Right kidney (tissue), 9 donors: ENCODE measurements at places on chromosomes 12 and 14.

DNA sequence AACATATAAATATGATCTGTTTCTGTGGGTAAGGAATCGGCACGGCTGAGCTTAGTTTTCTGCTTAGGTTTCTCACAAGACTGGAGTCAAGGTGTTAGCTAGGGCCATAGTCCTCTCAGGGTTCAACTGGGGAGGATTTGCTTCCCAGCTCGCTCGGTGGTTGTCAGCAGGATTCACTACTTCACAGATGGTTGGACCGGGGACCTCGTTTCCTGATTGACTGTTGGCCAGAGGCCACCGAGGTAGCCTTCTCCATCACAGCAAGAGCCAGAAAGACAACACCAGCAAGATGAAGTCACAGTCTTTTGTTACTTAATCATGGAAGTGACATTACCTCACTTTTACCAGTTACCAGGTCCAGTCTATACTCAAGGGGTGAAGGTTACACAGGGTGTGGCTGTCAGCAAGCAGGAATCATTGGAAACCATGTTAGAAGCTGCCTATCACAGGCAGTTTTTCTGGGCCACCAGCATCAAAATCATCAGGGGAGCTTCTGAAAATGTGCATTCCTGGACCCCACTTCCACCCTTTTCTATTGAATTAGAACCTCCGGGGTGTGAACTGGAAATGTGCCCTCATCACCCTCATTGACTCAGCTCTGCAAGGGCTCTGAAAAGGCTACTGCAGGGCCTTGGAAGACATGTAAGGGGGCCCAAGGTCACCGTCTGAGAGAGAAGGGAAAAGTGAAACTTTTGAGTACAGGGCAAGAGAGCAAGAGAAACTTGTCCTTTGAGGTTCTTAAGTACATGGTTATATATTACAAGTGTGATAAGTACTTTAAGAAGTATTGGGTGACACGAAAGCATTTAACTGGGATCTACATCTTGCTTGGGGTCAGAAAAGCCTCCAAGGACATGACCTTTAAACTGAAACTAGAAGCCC, 10.9 kb downstream of the COPS7A start:
- DNase-seq: no peak

DNA sequence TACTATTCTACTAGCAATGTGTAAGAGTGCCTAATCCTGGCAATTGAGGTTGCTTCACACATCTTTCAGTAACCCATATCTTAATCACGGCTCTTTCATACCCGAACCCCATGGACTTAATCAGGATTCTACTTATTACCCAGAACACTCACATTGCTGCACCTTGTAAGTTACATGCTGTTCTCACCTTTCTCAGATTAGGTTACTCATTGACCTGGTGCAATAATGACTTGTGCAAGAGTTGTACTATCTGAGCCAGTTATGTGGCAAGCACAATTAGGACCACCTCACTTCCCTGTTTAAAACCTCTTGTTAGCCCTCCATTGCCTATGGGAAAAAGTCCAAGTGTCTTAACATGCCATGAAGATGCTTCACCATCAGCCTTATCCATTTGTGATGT, 306.7 kb upstream of the E2F7 start:
- DNase-seq: no peak

GRCh38 chr14:63788011-63788933, 60.4 kb upstream of the SGPP1 start:
- peak; percentile 37 for DNase-seq

DNA sequence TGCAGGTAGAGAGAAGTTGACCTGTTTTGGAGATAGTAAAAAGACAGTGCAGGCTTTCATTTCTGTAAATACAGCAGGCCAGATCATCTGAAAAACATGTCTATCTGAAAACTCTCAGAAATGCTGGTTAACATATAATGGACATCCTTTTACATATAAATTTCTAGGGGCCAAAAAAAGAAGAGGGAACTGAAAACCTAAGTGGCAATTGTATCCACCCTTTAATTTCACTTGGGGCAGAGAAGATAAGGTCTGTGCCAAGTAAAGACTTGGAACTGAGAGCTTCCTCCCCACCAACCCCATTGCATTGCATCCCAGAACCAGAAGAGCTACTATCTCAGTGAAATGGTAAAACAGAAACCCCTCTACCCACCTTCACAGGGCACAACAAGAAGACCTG, 141.0 kb downstream of the SRGAP1 start:
- no peak for DNase-seq

GRCh38 chr12:107337346-107338095, 244.2 kb upstream of the CRY1 start:
- no peak for DNase-seq

- no peak for DNase-seq
These were observed 30.5 kb downstream of the DPF3 start for GRCh38 chr14:72863216-72864006.

- peak; percentile 71 for DNase-seq
These were observed 527 bp downstream of the CAMKK2 start for GRCh38 chr12:121295746-121296617.

- DNase-seq: peak; percentile 35
These were observed 119.4 kb downstream of the CAND1 start for GRCh38 chr12:67388331-67389138.

DNA sequence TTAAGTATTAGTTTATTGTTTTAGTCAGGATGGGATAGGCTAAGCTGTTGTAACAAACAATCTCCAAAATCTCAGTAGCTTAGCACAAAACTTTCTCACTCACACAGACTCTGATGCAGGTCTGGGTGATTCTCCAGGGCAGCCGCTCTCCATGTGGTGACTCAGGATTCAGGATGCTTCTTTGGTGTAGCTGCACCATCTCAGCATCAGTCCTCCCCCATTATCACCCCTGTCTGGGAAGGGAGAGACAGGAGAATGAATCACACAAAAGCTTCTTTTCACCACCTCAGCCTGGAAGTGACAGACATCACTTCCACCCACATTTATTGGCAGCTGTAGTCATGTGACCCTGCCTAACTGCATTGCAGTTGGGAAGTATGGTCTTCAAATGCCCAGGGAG, 142.3 kb downstream of the DICER1 start:
- DNase-seq: no peak

- no peak for DNase-seq
These were observed 61.0 kb upstream of the PTHLH start for GRCh38 chr12:28033538-28033915.

GRCh38 chr14:36113341-36113740, 63.2 kb downstream of the PTCSC3 start:
- peak; percentile 23 for DNase-seq

DNA sequence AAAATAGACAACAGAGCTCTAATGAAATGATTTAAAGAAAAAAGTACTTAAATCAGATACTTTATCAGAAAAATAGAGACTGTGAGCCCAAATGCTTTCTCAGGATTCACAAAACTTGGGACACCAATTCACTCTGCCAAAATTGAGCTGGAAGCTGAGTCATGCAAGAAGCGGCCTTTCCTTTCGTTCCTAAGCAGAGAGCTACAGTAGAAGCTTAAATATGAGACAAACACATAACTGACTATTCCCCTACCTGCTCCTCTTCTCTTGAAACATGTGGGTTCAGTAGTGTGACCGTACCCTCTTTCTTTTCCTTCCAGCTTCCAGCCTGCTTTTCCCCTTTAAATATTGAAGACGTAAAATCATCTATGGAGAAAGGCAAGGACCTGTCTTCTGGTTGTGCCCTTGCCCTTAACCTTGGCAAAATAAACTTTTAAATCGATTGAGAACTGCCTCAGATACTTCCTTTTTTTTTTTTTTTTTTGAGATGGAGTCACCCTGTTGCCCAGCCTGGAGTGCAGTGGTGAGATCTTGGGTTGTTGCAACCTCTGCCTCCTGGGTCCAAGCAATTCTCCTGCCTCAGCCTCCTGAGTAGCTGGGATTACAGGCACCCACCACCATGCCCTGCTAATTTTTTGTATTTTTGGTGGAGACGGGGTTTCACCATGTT, 4.4 kb upstream of the SDS start:
- no peak for DNase-seq

- no peak for DNase-seq
These were observed 103.8 kb upstream of the HMGA2 start for GRCh38 chr12:65720136-65721130.

GRCh38 chr12:54024127-54024526, 4.1 kb upstream of the HOXC6 start:
- DNase-seq: no peak

GRCh38 chr14:77062261-77062660, 33.8 kb upstream of the IRF2BPL start:
- no peak for DNase-seq

DNA sequence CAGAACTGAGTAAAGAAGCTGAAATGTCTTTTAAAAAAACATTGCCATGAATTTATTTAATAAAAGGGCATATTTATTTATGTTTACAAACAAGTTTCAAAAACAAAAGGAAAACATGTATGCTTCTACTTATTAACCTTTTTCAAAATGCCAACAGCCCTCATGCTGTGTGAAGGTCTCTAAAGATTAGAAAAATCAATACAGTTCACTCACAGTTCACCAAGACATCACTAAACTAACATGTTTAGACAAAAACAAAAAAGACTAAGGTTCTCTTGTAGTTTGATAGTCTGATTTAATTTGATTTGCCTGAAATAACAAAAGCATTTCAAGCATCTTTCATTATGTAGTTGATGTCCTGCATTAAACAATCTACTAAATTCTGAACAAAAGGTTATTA, 63.9 kb upstream of the POC1B start:
- no peak for DNase-seq
